ENCODE measurements at places on chromosomes 11 and 22. TPM values are rescaled to one million over a fixed set of nuclear protein-coding genes. Genes with fewer than 3 reads are reported as not detected.

NXPE1 gene
- total RNA-seq = not detected

MS4A4E gene
- not detected for total RNA-seq

KCNQ1 gene
- total RNA-seq = not detected

C1QTNF4 gene
- 0.40 TPM for total RNA-seq

OR6T1 gene
- not detected for total RNA-seq

SPA17 gene
- 5.0 TPM for total RNA-seq

MEI1 gene
- total RNA-seq = 0.40 TPM

TUB gene
- 0.65 TPM for total RNA-seq
